Posterior cingulate gyrus (tissue), 11 donors: ENCODE measurements at places on chromosomes 6 and 20.

- no peak for DNase-seq
These were observed 65.4 kb downstream of the GPR6 start for GRCh38 chr6:110043366-110043994.

DNA sequence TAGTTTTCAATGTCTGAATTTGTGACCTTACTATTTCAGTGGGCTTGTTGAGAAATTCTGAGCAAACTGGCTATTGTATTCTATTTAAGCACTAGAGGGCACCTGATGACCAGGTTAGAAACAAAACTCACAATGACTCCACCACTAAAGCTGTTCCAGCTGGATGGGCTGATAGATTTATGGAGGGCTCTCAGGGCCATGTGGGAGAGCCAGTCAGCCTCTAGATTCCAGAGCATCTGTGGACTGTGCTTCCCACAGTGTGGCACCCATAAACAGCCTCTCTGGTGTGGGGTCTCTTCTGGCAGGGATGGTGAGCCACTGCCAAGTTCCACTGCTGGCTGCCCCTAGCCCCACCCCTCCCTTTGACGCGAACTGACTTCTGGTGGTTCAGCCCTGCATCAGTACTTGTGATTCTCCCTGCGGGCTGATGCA, 29.2 kb downstream of the C6orf58 start:
- no peak for DNase-seq

DNA sequence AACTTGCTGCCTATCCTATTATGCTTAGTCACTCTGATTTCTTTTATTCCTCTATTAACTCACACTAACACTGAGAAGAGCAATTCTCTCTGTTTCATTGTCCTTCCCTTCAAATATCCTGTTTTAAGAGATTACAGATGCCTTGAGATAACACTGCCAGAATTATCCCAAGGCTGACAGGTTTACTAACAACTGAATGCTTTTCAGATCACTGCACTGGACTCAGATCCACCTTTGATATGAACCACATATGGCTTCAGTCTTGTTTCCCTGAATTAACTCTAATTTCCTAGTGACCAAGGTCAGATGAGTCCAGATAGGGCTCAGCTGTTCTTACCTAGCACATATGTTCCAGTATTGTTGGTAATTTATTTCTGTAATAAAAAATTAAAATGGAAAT, 633.1 kb downstream of the GRIK2 start:
- DNase-seq: no peak

DNA sequence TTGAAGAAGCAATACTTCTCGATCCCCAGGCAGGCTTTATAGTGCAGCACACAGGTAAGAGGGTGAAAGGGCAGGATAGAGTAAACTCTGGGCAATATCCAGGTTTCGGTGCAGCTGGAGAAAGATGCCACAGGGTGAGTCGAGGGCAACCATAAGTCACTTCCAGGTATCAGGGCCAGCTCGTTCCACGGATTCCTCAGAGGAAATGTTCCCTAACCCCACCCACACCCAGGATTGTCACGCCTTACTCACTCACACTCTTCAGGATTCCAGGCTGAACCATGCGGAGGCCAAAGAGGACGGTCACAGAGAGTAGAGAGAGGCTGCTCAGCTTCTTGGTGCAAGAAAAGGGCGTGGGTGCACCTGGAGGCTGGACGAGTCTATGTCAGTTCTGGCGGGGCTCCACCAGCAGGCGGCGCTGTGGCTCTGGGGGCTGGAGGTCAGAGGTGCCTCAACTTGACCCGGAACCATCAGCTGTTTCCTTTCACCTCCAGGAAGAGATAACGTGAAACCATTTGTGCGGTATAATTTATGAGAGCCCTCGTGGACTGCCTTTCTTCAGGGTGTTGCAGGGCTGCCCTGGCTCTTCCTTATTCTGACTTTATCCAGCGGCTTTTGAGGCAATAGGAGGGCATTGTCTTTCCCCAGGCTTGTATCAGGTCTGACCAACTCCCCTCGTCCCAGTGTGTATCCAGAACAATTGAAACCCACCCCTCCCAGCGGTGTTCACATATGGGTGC, 14.5 kb upstream of the WFDC12 start:
- no peak for DNase-seq

GRCh38 chr6:43097502-43097901, 21.4 kb downstream of the PTK7 start:
- no peak for DNase-seq

- no peak for DNase-seq
These were observed 31.8 kb downstream of the GFOD1 start for GRCh38 chr6:13455552-13455966.

DNA sequence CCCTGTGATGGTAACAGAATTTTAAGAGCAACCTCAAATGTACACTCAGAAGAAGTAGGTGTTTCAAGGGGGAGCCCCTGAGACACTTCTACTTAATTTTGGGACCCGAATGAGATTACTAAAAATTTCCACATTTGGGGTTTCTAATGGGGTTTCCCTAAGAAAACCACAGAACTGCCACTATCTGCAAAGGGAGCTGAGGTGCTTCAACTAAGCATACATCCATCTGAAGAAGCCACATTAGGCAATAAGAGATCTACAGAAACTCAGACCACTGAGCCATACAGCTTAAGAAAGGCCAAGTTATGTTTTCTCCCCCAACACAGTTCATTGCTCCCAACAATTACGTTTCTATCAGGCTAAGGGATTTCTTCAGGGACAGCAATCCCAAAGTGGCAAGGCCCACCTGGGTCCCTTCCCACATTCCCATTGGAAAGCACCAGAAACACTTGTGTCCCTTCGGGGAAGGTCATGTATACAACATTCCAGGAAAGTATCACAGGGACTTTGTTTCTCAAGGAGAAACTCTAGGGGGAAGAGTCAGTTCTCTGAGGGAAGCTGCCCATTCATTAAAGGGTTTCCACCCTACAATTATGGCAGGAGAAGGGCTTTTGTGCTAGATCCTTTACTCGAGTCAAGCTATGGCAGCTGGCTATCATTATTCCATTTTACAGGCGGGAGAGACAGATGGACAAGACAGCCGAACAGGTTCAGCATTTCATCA, 5.0 kb downstream of the BCL2L1 start:
- DNase-seq: no peak

DNA sequence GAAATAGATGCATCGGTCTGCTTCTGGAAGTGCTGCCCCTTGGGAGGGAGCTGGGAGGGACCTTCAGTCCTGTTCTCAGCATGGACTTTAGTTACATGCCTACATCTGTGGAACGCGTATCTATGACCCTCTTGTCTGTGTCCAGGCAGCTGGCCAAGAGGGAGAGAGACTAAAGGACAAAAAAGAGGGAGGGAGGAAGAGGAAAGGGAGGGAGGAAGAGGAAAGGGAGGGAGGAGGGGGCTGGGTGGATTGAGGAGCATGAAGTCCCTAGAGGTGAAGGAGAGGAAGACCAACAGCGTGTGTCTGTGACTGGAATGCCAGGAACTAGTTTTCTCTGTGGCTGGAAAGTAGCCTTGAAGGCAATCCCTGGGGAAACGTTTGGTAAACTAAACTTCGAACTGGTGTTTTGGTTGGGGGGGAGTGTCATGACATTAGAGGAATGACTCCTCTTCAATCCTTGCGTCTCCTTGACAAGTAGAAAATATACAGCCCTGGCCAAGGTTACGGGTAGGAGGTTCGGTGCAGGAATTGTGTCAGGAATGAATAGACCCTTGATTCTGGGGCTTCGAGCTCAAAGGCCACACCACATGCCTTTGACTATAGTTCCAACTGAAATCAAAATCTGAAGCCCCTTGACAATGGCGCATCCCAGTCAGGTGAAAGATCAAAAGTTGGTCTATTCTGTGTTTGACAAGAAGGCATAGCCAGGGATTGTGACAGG, 52.0 kb upstream of the PLEKHG1 start:
- DNase-seq: no peak

- no peak for DNase-seq
These were observed 34.1 kb downstream of the SESN1 start for GRCh38 chr6:109060571-109060970.

DNA sequence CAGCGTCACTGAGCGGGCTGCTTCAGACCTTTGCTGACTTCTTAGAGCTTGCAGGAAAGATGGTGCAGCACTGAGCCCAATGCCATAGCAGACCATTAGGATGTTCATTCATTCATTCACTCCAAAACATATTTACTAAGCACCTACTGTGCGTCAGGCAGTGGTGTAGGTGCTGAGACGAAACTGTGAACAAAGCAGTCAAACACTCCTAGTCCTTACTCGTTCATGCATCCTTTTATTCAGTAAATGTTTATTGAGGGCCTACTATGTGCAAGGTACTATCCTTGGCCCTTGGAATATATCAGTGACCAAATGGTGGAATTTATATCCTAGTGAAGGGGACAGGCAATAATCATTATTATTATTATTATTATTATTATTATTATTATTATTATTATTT, 76.6 kb downstream of the TOX2 start:
- no peak for DNase-seq

- DNase-seq: no peak
These were observed 95.7 kb upstream of the DUSP22 start for GRCh38 chr6:196543-196942.

GRCh38 chr6:34692280-34692679, 4.3 kb downstream of the ILRUN start:
- DNase-seq: no peak
